ENCODE measurements at places on chromosomes 16 and 17.

- DNase-seq: peak; percentile 80
Measured at GRCh38 chr17:36920032-36921005, 17.0 kb upstream of the LHX1 start.

DNA sequence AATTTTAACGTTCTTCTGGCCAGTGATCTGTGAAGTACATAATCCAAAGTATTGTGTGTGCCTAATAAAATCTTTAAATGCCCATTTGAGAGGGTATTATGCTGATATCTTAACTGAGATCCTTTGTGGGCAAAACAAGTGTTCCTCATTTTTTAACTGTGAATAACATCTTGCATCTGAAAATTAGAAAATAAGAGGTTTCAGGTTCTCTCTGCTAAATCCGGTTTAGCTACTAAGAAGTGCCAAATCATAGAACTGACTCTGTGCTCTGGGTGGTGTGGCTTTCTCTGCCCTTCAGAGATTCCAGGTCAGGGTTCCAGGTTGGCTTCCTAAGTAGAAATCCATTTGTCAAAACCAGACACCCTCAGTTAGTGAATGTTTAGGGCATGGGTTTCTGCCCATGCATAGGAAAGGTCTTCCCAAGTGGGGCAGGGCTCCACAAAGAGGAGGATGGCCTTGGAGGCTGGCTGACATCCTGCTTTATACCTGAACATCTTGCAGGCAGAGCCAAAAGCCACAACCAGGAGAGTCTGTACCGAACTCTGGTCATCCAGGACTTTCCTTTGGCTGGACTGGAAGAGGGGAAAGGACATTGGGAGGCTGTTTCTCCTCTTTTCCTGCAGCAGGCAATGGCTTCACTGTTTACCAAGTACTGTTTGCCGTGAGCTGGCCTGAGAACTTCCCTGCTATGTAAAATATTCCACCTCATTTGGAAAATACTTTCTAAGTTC lies 8.5 kb downstream of the ALDH3A2 start:
- no peak for DNase-seq

GRCh38 chr17:78576389-78577112 lies 645 bp downstream of the DNAH17 start:
- DNase-seq: no peak

DNA sequence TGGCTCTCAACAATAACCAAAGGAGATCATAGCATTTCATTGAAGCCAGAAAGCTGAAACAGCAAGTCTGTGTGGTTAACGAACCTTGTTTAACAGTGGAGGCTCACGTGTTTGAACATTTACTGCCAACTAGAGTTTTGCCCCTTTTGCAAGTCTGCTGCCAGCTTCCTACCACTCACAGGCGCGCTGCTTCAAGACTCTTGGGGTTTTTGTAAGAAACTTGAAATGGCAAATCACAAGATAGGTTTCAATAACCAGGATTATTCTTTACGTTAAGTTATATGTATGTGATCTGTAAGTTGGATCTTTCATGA lies 1.2 kb downstream of the SNTB2 start:
- DNase-seq: peak; percentile 41

GRCh38 chr17:7443499-7444485 lies 1.1 kb upstream of the CHRNB1 start:
- DNase-seq: peak; percentile 78

DNA sequence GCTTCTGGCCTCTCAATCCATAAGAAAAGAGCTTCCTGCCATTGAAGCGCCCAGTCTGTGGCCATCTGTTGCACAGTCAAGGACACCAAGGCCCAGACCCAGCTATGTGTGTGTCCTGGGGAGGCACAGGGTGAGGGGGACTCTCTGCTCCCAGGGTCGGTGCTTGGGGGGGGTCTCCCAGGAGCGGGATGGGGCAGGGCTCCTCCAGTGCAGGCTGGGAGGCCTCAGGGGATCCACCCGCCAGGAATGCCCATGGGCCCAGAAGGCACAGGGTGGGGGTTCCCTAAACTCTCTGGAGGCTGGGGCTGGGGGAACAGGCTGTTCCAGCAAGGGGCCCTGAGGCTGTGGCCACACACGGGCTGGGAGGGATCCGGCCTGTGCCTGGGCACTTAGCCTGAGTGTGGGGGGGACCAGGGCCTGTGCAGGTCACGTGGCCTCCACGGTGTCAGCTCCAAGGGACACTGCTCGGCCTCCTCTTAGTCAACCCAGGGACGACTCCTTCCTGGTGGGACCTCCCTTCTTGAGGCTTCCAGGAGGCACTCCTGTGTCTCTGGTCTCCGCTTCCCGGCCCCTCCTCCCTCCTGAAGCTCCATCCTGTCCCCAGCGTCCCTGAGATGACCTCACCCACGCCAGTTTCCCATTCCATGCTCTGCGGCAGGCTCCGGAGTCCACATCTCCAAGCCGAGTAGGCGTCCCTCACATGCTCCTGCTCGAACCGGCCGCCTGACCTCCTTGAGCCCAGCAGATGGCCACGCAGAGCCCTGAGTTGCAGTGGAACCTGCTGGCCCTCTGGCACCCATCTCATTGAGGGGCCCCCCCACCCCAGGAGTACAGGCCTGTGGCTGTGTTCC lies 23.1 kb upstream of the BAHCC1 start:
- peak; percentile 53 for DNase-seq

GRCh38 chr16:76837872-76838271 lies 353.1 kb upstream of the MON1B start:
- DNase-seq: no peak

DNA sequence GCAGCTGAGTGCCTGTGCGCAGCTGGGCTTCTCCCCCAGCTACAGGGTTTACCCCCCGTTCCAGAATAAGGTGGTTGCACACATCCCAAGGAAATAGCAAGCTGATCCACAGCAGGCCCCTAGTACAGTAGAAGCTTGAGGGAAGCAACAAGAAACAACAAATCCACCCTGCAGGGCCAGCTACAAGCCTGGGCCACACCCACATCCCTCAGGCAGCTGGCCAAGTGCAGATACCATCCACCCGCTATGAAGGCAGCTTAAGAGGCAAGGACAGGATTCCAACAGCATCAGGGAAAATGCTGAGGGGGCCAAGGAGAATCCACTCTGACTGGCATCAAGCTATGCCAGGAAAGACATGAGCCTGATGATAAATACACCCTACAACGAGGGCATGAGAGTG lies 66.9 kb upstream of the RCVRN start:
- DNase-seq: peak; percentile 65

GRCh38 chr16:4240624-4241023 lies 1.3 kb downstream of the SRL start:
- no peak for DNase-seq

- DNase-seq: peak; percentile 69
Measured at GRCh38 chr16:22007509-22008214, at the start of gene MOSMO. Gene MOSMO, plus strand, starts transcription at chr16:22008111. Its CDS starts 191 bp downstream, at chr16:22008302.

- no peak for DNase-seq
Measured at GRCh38 chr16:5580296-5580695, 482.7 kb upstream of the EEF2KMT start.

- peak; percentile 57 for DNase-seq
Measured at GRCh38 chr16:85385463-85386331, 227.4 kb upstream of the GSE1 start.

GRCh38 chr17:18217412-18218015 lies 7.9 kb upstream of the LLGL1 start:
- peak; percentile 36 for DNase-seq

DNA sequence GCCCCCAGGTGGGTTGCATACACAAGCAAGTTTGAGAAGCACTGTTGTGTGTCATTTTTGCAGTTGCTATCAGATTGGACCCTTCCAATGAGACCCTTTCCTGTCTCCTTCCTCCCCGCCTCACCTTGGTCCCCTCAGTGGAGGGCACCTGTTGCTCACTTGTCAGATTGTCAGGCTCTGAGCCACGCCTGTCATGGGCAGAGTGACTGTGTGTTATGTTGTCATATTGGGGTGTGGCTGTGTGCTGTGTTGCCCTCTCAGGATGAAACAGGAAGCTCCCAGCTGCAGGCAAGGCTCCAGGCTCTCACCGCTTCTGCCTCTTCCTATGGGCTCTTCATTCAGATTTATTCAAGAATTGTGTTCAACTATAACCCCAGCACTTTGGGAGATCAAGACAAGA lies 302.9 kb downstream of the CPPED1 start:
- no peak for DNase-seq

GRCh38 chr16:89938175-89938885 lies 10.2 kb upstream of the DEF8 start:
- DNase-seq: no peak

DNA sequence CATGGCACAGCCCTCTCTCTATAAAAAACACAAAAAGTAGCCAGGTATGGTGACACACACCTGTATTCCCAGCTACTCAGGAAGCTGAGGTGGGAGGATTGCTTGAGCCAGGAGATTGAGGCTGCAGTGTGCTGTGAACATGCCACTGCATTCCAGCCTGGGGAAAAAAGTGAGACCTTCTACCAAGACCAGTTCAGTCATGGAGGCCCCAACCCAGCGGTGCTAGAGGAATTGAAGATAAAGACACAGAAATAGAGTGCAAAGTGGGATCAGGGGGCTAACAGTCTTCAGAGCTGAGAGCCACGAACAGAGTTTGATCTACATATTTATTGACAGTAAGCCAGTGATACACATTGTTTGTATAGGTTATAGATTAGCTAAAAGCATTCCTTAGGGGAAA lies 15.6 kb upstream of the CCL8 start:
- DNase-seq: no peak

Measured in amniotic epithelial cell (primary cell).